Activated T-cell treated with anti-CD3 and anti-CD28 coated beads, Interleukin-2, amount 50 U/mL, for 4 hours (primary cell): ENCODE measurements at places on chromosomes 11 and 22.

GRCh38 chr11:2138431-2139122 lies 612 bp downstream of the IGF2 start:
- DNase-seq, result no peak

DNA sequence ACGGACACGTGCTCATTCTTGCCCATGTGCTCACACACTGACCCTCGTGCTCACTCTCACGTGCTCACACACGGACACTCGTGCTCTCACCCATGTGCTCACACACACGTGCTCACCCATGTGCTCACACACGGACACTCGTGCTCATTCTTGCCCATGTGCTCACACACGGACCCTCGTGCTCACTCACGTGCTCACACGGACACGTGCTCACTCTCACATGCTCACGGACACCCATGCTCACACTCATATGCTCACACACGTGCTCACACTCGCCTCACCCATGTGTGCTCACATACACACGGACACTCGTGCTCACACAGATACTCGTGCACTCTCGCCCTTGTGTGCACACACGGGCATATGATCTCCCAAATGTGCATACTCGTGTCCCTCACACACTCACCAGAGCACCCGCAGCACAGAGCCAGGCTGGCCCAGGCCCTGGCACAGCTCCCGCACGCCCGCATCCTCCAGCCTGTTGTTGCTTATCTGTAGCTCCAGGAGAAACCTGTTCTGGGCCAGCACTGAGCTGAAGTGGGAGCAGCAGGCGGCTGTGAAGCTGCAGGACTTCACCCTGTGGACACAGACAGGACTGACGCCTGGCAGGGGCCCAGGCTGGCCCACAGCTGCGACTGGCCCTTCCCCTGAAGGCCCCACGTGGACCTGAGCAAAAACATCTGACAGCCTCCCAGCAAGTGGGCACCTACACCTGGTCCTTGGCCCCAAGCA lies 9.3 kb downstream of the RNH1 start:
- DNase-seq, result no peak

- no peak for DNase-seq
Observed at GRCh38 chr11:32435511-32435941, at the start of gene WT1. WT1 (minus strand) TSS chr11:32435539.

DNA sequence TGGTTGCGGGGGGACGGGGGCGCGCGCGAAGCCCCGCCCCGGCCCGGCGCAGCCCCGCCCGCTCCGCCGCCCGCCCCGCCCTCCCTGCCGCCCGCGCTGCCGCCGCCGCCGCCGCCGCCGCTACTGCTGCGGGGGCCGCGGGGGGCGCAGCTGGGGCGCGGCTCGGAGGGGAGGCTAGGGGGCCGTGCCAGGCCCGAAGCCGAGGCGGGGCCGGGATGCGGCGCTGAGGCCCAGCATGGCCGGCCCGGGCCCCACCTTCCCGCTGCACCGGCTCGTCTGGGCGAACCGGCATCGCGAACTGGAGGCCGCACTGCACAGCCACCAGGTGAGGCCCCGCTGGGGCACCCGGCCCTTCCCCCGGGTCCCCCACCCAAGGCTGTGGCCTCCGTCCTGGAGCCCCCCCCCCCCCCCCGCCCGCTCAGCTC lies at the start of gene ANKRD13D:
Gene ANKRD13D, plus strand, starts transcription at position 78 of the 425 bp plus-strand sequence. Its CDS starts 158 bp downstream, at position 236.
- DNase-seq, result no peak

- no peak for DNase-seq
Observed at GRCh38 chr11:124897674-124898262, at the start of gene ROBO4. ROBO4 (minus strand) TSS chr11:124897865; CDS start chr11:124897795, 70 bp downstream.

DNA sequence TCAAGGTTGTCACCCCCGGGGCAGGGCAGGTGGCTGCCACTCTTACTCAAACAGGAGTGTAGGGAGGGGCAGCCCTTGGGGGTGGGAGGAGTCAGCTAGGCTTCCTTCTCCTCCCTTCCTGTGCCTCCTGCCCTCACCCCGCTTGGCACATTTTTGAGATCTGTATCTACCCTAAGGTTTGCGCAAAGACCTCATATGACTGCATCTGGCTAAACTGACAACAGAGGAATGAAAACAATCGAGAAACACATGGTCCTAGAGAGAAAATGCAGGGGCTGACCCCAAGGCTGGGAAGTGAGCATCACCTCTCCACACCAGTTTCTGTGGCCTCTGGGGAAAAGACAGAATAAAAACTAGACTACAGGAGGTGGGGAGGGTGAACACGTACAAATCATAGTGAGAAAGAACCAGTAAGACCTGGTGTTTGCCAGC lies 28.1 kb downstream of the IGSF9B start:
- DNase-seq, result peak; percentile 44

- no peak for DNase-seq
Observed at GRCh38 chr11:79404325-79404724, 36.5 kb downstream of the TENM4 start.

DNA sequence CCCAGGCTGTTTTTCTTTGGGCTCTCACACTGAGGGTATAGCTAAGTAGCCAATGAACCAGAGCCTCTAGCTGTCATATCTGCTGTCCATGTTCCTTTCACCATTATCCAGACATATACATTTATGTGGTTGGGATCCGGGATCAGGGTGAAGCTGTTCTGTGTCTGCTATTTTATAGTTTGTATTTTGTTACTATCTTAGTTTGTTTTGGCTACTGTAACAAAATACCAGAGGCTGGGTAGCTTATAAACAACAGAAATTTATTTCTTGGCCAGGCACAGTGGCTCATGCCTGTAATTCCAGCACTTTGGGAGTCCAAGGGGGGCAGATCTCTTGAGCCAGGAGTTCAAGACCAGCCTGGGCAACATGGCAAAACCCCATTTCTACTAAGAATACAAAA lies 40.5 kb upstream of the CABP7 start:
- no peak for DNase-seq

DNA sequence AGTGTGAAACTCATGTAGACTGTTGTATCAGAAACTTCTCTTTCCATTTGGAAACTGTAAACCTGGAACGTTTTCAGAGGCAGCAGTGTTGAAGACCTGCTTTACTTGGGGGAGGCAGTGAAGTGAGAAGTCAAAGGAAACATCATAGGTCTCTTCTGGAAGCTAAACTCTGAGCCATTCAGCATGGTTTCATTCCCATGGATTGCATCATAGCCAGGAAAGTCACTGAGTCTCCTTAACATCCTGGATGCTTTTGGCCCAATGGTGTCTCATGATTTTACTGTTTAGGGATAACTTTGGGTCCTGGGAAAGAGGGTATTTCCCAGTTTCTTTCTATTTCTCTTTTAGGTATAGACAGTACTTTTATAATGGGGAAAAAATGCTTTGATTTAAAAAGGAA lies 153.2 kb upstream of the E2F8 start:
- DNase-seq, result no peak

- DNase-seq, result no peak
Observed at GRCh38 chr11:43790444-43790794, 90.2 kb upstream of the ALKBH3 start.
